Fibroblast of skin of abdomen (primary cell): ENCODE measurements at places on chromosomes 7 and 10.
A peak's percentile ranks its signal among the peaks of the same experiment; 100 is the strongest.

DNA sequence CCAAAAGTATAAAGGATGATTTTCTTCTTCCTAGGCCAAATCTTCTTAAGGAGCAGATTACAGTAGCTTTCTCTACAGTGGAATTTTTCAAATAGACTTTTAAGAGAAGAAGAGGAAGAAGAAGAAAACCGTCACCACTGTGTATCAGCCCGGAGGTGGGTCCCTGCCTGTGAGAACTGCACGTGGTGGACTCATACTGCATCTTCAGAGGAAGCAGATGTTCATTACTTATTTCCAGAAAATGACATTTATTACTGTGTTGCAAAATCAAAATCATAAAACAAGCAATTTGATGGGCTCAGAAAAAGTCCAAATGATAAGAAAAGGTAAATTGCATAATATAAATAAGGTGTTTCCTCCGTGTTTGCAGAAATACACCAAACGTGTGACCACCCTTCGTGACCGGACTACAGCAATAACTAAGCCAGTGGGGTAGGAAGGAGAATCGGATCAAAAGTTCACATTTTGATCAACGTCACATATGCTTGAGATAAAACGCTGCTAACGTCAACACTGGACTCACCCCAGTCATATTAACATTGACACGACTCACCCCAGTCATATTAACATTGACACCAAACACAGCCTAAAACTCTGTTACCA lies 179.2 kb downstream of the PTPRN2 start:
- DNase-seq: no peak

- peak; percentile 22 for DNase-seq
These were observed 191.7 kb upstream of the SLC26A5 start for GRCh38 chr7:103637726-103638125.

DNA sequence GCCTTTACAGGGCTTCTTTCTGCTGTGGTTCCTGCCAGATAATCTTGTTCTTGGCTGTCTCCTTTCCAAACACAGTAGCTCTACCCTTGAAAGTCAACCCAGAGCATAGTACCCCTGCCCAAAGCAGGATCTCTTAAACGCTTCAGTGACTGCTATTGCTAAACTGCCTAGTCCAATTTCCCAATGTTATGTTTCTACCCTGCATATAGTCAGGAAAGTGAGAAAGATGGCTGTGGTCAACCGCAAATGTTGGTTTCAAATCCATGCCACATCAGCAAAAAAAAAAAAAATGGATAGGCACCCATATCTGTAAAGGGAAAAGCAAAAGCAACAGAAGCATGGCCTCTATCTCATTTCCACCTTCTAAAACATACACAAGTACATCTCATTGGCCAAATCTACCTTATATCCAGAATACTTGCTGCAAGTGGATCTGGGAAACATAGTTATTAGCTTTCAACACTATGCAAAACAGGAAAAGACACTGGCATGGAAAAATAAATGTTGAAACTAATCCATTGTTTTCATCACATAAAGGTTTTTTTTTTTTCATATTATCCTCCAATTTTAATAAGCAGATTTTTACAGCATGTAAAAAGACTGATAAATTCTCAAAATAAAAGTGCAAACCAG lies 59.8 kb downstream of the DNAJC1 start:
- DNase-seq: no peak

DNA sequence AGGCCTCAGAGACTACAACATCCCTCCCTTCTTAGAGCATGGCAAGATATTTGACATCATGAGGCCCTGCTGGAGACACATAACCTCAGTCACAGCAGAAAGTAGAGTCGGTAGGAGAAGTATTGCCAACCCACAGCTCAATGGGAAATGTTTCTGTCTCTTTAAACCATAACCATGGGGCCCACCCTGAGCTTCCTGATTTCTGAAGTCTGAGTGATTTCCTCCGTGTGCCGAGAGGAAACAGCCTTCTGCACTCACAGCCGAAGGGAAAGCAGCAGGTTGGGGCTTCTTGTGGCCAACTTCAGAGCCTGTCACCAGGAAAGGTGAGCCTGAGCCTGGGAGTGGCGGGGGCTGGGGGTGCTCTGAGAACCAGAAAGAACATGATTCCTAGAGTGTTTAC lies at the start of gene GIMAP1:
Gene GIMAP1 (plus strand): TSS at position 246 of the 400 bp plus-strand sequence. CDS start 2,435 bp downstream, outside the sequence.
- DNase-seq: no peak

DNA sequence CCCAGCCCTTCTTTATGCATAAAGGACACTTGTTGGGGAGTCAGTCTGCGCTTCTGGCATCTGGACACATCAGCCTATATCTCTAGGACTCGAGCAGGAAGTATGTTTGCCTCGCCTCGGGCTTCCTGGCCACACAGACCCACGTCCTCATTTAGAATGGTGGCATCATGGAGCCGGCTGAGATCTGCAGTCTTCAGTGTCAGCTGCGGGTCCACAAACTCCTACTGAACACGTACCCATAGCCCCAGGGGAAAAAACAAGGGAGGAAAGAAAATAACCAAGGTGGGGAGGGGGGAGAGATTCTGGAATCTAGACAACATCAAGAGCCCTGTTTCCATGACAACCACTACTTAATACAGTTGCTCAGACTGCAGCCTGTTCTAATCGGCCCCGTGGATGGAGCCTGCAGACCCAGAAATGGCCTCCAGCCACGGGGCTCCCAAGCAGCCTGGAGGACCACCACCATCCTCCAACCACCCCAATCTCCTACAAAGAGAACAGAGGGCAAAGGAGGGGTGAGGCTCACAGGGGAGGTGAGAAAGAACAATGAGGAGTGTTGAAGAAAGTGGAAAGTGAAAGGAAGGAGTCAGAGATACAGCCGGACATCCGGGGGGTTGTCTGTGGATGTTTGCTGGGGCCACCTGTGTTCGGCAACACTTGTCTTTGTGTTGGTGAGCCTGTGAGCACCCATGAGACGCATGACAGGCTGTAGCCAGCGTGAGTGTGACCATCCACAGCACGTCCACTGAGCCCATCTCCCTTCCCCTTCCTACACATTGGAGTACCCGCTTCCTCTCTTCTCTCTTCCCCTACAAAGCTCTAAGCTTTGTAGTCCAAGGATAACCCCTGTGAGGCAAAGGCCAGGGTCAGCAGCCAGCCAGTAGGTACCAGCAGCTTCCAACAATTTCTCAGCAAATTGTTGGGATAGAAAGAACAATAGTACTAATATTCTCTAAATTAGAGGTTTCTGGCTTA lies 141.0 kb downstream of the PLXNA4 start:
- no peak for DNase-seq

- no peak for DNase-seq
These were observed 3.5 kb downstream of the CTBP2 start for GRCh38 chr10:125156739-125157480.

- DNase-seq: no peak
These were observed 3.7 kb downstream of the DDX56 start for GRCh38 chr7:44569959-44570358.

DNA sequence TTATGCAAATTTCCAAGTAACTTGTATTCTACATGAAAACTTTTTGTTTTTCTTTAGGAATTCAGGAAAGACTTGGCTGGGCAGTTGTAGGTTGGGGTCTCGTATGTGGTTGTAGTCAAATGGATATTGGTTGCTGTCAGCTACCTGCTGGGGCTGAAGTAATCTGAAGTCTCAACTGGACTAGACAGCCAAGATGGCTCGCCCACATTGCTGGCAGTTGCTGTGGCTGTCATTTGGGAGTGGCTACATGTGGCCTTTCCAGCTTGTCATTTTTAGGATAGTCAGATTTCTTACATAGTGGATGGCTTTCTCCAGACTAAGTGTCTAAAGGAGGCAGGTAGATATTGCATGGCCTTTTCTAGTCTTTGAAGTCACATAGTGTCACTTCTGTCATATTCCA lies 32.6 kb downstream of the EXOC6 start:
- no peak for DNase-seq

DNA sequence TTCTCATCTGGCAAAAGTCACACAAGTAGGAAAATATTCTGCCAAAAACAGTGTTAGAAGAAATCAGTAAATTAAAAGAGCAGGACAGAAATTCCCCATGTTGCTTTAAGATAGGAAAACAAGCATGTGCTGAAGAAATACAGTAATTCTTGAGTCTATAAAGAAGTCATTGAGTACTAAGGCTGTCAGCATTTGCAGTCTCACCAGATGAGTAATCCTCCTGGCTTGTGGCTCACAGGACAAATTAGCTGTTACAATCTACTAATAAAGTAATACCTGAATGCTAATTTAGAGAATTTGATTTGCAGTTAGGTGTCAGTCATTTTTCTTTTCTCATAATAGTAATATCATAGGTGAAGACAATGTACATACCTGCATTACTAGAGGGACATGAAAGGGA lies 1158.9 kb upstream of the CELF2 start:
- peak; percentile 40 for DNase-seq

GRCh38 chr7:19128856-19129255 lies 11.4 kb upstream of the TWIST1 start:
- no peak for DNase-seq
